ENCODE measurements at places on chromosomes 11 and 22.
A peak's percentile ranks its signal among the peaks of the same experiment; 100 is the strongest.

DNA sequence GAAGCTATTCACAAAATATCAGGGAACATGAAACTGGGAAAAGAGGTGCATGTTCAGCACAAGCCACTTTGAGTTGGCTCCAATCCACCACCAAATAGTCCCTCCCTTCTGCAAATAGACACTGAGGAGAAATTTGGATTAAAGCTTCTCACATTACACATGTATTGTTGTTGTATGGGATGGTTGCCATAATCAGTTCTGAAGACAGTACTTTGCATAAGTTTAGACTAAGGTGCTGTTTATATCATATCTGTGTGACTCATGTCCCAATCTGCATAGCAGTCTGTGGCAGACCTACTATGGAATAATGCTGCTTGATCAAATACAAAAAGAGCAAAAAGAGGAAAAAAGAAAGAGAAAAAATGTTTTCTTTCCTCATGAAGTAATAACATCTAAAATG lies 376.7 kb upstream of the DDI1 start:
- DNase-seq, result no peak

- no peak for DNase-seq
Observed at GRCh38 chr22:40323681-40324171, 22.6 kb upstream of the ADSL start.

DNA sequence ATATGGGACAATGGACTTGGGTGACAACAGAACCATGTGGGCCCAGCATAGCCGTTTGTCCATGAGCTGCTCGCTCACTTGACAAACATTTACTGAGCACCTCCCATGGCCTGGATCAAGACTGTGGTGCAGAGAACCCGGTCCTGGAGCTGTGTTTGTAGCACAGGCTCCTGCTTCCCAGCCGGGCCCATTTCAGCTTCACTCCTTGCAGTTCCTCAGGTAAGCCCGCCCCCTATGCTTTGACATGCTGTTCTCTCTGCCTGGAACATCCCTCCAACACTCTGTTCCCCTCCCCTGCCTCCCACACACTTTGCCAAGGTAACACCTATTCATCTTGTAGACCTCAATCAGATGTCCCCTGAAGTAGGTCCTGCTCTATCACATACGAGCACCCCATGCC lies 19.3 kb upstream of the IGSF22 start:
- DNase-seq, result no peak

- DNase-seq, result no peak
Observed at GRCh38 chr11:11363674-11364073, 10.6 kb upstream of the CSNK2A3 start.

GRCh38 chr11:69114811-69115523 lies 40.8 kb upstream of the SMIM38 start:
- DNase-seq, result no peak

DNA sequence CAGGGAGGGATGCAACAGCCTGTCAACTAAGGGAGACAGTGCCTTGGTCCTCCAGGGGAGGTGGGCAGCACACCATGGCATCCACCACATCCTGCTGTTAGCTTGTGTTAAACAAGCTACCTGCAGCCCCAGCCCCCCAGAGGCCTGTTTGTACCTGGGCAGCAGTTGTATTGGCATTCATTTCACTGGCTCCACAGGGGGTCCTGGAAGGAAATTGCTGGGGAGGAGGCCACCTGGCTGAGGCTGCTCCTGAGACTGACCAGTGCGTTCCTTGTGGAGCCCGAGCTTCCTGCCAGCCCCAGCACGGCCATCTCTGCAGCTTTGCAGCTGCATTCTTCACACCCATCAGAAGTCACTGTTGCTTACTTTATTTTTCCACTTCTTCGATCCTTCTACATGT lies 479.9 kb downstream of the INSC start:
- DNase-seq, result no peak

DNA sequence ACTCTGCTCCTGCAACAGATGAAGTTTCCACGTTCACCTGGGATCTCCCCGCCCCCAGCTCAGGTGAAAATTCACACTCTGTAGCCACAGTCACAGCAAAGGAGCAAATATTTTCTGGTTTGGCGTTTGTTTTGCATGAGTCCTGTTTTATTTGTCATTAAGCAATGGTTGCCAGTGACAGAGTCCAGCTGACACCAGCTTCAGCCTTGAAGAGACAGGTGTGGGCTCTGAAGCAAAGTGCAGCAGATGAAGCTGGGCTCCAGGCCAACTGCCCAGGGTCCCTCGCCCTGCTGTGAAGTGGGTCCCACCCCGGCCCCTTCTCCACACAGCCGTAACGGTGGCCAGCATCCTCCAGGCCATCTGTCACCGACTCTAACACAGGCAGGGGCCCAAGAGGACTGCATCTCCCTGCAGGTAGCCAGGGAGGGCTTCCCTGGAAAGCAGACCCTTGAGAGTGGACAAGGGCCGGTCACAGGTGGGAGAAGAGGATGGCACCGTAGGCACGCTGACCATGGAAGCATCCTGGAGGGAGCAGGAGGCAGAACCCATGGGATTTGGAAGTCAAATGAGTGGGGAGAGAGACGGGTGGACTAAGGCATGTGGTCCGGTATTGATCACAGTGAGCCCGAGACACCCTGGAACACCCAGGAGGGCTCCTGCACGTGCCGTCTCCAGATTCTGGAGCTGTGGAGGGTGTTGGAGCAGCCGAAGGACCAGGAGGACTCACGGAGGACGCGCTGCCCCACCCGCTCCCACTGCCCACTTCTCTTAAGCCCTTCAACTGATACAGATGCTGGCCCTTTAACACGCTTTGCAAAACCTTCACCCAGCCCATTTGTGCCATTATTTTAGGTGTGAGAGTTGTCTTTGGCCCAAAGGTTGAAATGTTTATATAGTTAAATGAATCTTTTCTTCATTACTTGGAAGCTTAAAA lies 294.5 kb downstream of the BRD1 start:
- DNase-seq, result no peak

GRCh38 chr22:39147335-39148025 lies 5.0 kb downstream of the CBX7 start:
- DNase-seq, result no peak

DNA sequence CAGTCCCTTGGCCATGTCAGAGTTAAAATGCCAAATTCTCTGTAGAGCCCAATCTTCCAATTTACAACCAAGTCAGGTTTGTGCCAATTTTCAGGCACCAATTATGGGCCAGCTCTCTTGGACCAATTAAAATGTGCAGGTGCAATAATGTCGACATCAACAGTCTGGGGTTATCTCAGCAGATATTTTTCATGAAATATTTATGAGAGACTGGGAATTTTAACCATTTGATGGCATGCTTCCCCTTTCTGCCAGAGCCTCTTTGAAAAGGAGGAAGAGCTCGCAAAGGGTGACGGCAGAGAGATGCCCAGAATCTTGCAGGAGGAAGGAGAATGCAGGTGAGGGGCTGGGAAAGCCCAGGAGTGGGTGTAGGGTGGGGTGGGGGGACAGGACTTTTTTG lies 100.8 kb upstream of the SYT13 start:
- no peak for DNase-seq

GRCh38 chr11:71309181-71309580 lies 56.8 kb upstream of the SHANK2 start:
- DNase-seq, result peak; percentile 5

DNA sequence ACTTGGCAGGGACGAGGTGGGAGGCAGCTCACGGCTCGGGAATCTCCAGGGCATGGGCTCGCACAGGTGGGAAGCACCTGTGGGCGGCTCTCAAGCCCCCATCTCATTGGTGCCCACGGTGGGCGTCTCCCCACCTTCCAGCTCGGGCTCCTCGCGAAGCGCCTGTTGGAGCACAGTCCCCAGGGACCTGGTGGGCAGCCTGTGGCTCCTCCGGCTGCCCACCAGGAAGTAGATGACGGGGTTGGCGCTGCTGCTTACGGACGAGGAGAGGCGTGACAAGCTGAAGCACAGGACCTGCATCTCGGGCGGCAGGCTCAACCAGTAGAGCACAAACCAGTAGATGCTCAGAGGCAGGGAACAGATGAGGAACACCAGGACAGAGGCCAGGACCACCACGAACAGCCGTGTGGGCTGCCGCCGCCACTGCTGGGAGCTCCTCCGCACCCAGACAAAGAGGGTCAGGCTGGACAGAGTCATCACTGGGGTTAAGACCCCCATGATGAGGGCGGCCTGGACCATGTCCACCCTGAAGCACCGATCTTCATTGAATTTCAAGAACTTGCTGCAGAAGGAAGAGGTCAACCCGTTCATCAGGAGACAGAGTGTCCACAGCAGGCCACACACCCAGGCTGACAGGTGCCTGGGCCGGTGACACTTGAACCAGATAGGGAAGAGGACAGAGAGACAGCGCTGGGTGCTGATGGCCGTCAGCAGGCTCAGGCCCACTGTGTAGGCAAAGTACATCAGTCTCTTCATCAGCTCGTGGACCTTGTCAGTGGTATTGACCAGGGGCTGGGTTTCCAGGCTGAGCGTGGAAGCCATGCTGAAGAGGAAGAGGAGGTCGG lies 633 bp downstream of the MRGPRD start:
- DNase-seq, result peak; percentile 44

GRCh38 chr22:17563936-17564391 lies 666 bp downstream of the SLC25A18 start:
- no peak for DNase-seq

- peak; percentile 27 for DNase-seq
Observed at GRCh38 chr22:30866811-30867271, 101.7 kb downstream of the MORC2 start.

- no peak for DNase-seq
Observed at GRCh38 chr11:119722281-119722794, 6.7 kb downstream of the NECTIN1 start.

- DNase-seq, result no peak
Observed at GRCh38 chr11:126733685-126734084, 266.9 kb downstream of the KIRREL3 start.

- no peak for DNase-seq
Observed at GRCh38 chr11:134008634-134009071, 51.9 kb upstream of the IGSF9B start.

DNA sequence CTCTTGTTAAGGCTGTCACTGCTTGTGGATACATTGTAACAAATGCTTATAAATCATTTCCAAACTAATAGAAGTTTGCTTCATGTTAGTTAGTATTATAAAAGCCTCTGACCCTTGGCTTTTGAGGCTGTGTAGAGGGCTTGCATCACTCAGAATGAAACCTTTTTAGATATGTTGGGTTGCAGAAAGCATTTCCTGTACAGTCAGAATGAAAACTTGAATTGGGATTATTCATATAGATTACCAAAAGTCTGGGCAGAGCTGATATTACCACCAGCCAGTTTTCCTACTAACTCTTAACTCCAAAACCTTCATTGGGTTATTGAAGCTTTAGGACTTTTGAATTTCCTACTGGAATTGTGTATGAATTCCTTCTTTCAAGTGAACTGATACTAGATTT lies 12.0 kb downstream of the KMT2A start:
- DNase-seq, result no peak

DNA sequence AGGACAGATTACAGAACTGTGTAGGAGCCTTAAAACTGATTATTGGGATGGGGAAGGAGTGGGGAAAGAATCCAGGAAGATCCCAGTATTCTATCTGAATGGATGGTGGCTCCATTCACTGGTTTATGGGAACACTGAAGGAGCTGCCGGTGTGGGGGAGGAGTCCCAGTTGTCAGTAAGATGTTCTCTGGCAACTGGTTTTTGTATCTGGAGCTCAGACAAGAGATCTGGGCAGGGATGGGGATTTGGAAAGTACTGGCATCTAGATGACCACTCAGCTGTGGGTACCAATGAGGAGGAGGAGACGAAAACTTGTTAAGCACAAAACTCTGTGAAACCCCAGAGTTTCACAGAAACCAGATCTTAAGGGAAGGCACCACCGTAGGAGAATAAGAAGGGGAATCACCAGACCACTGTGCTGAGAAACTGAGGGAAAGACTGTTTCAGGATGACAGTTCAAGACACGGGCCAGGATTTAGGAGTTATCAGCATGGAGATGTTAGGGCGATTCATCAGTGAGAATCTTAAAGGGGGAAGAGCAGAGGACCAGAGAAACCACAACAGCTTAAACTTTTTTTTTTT lies 28.1 kb downstream of the LDLRAD3 start:
- DNase-seq, result no peak

- DNase-seq, result no peak
Observed at GRCh38 chr11:67056267-67057204, at the start of gene RHOD. Gene RHOD, plus strand, starts transcription at chr11:67056847. Its CDS starts 56 bp downstream, at chr11:67056903.

Measured in sciatic nerve (tissue), 2 donors.